ENCODE measurements at places on chromosomes 12 and 14.
A peak's percentile ranks its signal among the peaks of the same experiment; 100 is the strongest.

GRCh38 chr14:92581966-92582566, 68.5 kb downstream of the RIN3 start:
- DNase-seq = no peak

- no peak for DNase-seq
These were observed 76.2 kb downstream of the ETV6 start for GRCh38 chr12:11725686-11726085.

DNA sequence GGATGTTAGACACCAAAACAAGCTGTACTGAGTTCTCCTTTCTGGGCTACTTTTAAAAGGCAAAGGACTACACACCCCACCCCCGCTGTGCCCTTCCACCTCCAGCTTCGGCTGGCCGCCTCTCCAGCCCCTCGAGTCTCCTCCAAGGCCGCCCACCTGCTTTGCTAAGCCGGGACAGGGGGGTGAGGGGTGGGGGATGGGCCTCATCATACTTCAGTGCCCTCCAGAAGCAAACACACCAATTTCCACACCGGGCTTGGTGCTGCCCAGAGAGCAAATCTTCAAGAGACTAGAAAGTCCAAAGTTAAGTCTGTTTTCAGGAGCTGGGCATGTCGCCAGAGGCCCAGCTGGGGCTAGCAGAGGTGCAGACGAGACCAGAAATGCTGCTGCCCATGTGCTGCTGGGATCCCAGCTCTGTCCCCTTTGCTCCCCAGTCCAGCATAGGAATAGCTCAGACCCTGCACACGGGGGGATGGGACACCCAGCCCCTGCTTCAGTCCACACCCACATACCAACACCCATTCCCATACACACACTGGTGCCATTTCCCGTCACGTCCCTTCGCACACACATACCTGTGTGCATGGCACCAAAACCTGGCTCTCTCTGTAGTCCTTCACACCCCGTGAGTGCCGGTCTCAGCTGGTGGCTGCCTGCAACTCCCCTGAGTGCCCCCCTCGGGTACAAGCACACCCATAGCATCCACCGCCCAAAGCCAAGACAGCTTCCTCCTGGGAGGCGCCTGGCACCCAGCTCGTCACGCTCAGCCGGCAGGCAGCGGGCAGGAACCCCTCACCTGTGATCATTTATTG, 1.0 kb downstream of the SLC6A12 start:
- DNase-seq = no peak

- DNase-seq = no peak
These were observed 68.4 kb upstream of the BCAT1 start for GRCh38 chr12:25017336-25017735.

- no peak for DNase-seq
These were observed 87.3 kb upstream of the RMST start for GRCh38 chr12:97375310-97375709.

- DNase-seq = no peak
These were observed 386.4 kb downstream of the RGS6 start for GRCh38 chr14:72318648-72319047.

GRCh38 chr14:58082491-58083098, 69.4 kb downstream of the ARMH4 start:
- DNase-seq = no peak

DNA sequence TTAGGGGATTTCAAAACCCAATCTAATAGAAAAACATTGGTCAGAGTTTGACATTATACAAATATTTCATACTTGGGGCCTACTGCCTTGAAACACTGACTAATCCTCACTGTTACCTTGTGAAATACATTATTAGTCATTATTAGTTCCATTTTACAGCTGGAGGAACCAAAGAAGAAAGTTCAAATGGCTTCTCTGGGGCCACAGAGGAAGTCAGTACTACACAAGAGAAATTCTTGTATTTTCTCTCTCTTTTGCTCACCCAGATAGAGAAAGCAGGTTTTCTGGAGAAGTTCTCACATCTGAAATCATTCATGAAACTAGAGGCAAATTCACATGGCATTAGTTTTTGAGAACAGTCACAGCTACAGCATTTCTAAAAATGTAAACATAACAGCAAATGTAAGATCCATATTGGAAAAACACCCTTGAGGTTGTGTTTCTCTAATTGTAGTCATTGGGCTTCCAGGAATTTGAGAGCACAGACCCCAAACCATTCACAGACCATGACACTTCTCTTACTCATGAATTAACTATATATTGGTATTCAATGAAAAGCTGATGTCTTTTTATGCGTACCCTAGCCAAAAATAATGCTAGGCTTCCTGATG, 83.0 kb downstream of the LLPH start:
- no peak for DNase-seq

DNA sequence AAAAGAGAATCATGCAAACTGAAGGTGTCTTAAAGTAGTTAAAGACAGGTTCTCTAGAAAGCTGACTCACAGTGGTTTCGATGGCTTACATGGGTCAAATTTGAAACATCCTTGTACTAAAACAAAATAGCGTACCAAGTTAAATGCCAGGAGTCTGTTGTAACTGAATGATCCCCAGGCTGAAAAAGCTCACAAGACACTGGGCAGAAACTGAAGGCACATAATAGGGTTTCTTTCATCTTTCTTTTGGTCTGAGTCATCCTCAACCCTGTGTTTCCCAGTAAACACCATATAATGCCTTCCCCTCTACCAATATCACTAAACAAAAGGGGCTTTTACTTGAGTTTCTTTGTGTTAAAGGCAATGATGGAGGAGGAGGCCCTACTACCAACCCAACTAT, 12.8 kb downstream of the ZFYVE1 start:
- no peak for DNase-seq

DNA sequence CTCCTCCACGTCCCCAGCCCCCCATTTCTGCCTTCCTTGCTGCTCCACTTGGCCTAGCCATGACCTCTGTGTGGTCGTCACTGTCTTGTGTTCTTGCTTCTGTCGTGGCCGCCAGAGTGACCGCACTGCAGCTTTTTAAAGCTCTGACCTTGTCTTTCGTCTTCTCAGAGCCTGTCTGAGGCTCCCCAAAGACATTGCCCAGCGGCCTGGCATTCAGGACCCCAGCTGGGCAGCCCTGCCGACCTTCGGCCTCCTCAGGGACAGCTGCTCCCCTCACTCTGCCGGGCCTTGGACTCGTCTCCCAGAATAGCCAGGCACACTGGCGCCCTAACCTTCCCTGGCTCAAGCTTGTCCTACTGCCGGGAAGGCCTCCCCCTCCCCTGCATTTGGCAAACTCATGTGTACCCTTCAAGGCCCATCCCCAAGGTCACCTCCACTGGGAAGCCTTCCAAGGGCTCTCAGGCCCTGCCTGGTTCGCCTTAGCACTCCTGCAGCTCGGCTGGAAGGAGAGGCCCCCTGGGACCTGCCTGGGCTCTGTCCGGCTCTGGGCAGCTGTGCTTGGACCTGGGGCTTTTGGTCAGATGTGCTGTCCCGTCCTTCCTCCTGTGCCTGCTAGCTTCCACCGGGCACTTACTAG, 15.7 kb upstream of the DLK1 start:
- DNase-seq = no peak

DNA sequence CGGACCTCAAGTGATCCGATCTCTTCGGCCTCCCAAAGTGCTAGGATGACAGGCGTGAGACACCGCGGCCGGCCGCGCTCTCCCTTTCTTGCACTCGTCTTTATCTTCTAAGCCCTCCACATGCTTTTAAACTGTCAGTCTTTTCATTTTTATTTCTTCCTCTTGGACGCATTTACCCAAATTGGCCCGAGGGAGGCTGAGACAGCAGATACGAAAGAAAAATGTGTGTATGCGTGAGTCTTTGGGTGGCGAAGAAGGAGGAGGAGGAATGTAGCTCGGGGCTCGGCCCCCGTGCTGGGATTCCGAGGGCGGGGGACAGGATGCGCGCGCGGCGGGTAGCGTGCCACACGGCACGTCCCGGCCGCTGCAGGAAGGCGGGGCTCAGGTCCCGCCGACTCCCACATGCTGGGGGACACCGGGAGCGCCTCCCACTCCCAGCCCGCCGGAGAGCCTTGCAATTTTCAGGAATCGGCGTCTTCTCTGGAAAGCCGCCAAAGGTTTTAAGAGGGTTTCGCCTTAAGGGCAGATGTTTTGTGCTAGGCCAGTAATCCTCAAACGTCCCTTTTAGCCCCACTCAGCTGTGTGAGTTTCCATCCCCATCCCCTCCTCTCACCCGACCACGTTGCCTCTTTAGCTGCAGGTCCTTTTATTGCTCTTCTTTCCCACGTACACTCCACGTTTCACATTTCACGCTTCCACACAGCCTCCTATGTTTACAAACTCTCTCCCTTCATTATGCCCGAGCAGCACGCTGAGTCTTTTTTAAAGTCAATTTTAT, 34.7 kb upstream of the SLC2A3 start:
- DNase-seq = peak; percentile 72
